ENCODE measurements at places on chromosomes 6 and 20.

GRCh38 chr6:1399085-1399780 is 9.9 kb downstream of the FOXF2 start:
- no peak for DNase-seq

- no peak for DNase-seq
Observed at GRCh38 chr6:107599043-107599442, 109.1 kb downstream of the SOBP start.

GRCh38 chr6:14313248-14313647 is 195.7 kb downstream of the CD83 start:
- no peak for DNase-seq

- no peak for DNase-seq
Observed at GRCh38 chr6:119226089-119226488, 123.5 kb downstream of the MAN1A1 start.

DNA sequence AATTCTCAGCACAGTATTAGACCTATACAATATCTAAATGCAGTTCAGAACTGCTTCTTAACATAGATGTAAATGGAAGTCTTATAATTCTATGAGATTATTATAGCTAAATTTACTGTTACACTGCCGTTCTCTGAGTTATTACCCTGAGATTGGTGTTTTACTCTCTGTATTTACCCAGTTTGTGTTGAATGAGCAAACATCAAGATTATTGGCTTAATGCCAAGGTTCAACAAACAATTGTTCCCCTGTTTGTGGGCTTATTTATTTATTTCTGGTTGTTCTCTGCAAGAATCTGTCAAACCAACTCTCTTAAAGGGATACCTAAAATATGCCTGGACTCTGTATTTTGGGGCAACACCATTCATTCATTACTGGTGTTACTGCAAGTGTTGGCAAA is 5.2 kb upstream of the STMND1 start:
- DNase-seq: no peak

GRCh38 chr6:153564803-153565202 is 433.7 kb upstream of the RGS17 start:
- no peak for DNase-seq

DNA sequence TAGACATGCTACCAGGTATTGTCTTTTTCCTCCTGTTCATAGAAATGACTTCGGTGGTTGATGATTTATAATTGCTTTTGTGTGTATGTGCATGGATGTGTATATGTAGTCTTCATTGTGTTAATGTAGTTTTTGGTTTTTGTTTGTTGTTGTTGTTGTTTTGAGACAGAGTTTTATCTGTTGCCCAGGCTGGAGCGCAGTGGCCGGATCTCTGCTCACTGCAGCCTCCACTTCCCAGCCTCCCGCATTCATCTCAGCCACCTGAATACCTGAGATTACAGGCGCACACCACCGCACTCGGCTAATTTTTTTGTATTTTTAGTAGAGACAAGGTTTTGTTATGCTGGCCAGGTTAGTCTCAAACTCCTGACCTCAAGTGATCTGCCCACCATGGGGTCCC is 75.2 kb downstream of the HFE start:
- DNase-seq: no peak

DNA sequence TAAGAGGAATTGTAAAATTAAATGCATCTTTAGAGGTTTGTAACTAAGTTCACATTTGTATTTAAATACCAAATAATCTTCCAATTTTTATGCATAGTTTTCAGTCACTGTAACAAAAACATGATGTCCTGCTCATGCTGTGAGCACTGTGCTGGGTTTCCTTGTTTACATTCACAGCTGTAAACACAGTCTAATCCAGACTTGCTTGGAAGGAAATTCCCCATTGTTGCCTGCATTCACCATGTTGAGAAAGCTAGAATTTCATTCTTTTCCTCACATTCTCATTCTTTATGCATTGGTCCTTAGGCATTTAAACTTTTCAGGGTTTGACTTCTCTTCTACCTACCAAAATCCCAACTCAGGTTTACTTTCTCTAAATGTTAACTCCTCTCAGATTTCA is 242.0 kb upstream of the TBX18 start:
- no peak for DNase-seq

DNA sequence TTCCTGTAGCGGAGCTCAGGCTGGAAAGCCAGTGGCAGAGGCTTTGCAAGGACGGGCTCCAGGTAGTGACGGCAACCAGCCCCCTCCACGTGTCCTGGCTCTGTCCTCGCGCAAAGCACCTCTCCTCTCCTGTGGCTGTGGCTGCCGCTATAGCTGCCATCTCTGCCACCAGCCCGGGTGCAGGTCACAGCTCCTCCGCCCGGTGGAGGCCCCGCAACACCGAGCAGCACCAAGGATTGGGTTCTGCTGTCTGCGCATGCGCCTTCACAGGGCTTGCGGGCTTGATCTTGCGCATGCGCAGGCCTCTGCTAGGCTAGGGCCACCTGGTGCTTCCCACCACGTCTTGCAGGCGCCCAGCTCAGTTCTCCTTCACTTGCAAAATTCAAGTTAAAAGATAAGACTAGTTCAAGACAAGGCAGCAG is 625.4 kb downstream of the QKI start:
- DNase-seq: peak; percentile 16

GRCh38 chr6:70079241-70079640 is 212.9 kb downstream of the COL19A1 start:
- DNase-seq: no peak

GRCh38 chr6:13638626-13639025 is 23.5 kb downstream of the NOL7 start:
- DNase-seq: no peak

DNA sequence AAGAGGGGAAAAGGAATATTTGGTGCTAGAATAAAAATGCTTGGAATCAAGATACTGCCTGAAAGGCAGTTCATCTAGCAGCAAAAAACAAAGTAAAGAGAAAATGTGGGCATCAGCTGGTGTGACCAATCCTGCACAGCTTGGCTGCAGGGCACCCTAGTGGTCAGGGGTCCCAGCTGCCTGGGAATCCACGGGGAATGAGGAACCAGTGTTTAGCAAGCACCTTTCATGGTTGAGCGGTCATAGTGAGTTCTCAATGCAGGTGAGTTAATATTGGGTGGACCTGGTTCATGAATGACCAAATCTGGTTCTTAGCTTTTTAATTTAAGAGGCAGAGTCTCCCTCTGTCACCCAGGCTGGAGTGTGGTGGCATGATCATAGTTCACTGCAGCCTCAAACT is 53.3 kb downstream of the CAP2 start:
- DNase-seq: no peak

DNA sequence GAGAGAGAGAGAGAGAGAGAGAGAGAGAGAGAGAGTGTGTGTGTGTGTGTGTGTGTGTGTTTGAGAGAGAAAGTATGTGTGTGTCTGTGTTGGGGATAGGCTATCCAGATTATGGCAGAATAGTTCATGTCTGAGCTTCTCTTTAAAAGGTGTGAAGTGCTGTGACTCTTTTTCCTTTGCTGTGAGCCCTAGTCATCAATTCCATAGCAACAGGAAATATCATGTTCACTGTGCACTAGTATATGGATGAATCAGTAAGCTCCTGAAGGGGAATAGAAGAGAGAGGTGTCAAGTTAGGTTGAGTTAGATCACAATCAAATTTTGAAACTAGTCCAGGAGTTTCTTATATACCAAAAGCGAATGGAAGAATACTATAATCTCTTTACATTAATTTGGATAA is 318.7 kb downstream of the RFPL4B start:
- peak; percentile 48 for DNase-seq

DNA sequence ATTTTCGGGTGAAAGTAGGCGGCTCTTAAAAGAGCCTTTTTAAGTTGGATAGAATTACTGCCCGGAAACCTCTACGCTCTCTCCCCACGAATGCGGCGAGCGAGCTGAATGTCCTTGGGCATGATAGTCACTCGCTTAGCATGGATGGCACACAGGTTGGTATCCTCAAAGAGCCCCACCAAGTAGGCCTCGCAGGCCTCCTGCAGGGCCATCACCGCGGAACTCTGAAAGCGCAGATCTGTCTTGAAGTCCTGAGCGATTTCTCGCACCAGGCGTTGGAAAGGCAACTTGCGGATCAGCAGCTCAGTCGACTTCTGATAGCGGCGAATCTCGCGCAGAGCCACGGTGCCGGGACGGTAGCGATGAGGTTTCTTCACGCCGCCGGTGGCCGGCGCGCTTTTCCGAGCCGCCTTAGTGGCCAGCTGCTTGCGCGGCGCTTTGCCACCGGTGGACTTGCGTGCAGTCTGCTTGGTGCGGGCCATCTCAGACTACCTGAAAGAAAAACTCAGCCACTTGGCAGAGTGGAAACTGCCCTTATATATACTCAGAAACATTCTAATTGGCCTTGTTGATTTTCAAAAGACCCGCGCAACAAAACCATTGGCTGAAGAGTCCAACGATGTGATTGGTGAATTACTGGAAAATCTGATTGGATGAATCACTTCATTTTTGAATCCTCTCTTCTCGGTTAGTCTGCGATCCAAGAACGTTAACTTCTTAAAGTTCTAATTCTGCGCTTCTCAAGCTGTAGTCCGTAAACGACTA is 93.9 kb upstream of the BTN3A2 start:
- DNase-seq: peak; percentile 90

DNA sequence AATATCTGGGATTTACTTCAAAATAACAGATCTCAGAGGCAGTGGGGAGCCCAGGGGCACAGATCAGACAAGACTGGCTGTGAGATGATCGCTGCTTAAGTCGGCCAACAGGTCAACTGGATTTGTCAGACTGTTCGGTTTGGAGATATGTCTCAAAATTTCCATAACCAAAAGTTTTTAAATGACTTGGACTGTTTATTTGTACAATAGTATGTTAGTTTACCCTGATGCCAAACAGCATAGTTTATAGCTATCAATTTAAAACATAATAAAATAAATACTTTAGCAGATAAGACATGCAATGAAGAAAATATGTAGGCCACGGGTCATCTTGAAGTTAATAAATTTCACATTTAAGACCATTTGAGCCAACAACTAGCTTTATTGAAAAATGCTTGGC is 126.7 kb downstream of the IRF4 start:
- DNase-seq: no peak

DNA sequence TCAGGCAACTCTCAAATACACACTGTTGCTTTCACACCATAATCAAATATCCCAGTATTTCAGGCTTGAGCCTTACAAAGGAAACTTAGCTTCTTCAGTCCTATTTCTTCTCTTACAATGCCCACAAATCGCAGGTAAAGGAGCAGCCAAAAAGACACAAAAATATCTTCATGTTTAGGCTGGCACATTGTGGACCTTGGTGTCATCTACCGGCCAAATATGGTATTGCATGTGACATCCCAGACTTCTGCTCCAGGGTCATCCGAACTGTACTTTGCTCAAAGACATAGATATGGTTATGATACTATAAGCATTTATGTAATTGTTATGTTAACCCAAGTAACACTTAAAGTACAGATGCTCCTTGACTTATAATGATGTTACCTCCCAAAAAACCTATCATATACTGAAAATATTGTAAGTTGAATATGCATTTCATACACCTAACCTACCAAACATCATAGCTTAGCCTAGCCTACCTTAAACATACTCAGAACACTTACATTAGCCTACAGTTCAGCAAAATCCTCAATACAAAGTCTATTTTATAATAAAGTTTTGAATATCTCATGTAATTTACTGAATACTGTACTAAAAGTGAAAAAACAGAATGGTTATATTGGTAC is 4.6 kb downstream of the OR2H2 start:
- peak; percentile 36 for DNase-seq

GRCh38 chr6:162736961-162737360 is 9.2 kb downstream of the PACRG start:
- no peak for DNase-seq

GRCh38 chr6:24844903-24845302 is 46.2 kb upstream of the ARMH2 start:
- no peak for DNase-seq

DNA sequence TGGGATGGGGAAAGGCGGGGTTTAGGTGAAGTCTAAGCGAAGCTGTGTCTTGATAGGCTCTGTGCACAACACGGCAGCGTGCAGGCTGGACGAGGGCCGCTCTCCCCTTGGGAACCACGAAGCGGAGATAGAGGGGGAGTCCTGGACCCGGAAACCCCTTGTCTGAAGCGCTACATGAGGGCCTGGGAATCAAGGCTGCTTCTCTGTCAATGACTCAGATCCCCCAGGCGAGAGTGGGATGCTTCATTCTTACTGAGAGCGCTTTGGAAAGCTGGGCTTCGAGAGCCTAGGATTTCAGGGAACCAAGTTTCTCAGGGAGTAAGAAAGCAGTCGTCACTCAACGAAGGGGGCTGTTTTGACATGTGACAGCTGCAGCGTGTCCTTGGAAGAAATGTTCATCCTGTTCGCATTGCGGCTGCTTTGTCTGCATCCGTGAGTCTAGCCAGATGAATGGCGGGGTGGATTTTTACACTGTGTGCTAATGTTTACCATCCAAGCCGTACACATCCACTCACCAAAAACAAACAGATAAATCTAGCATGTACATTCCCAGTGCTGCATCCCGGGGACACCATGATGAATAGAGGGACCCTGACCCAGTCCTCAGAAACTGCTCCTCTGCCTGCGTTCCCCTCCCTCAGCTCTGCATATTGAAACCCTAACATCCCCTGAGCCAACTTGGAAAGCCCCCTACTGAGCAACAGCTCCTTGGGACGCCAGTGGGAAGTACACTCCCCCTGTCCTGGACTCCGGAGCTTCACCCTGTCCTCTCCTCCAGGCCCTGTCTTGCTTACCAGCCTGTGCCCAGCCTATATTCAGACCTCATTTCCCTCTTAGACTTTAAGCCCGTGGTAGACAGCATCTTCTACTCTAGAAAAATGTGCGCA is 24.5 kb upstream of the RTF2 start:
- DNase-seq: no peak

GRCh38 chr6:156775717-156776116 is 1.5 kb upstream of the ARID1B start:
- DNase-seq: no peak

- DNase-seq: no peak
Observed at GRCh38 chr20:41854765-41855164, 236.6 kb upstream of the CHD6 start.

- no peak for DNase-seq
Observed at GRCh38 chr20:53776858-53777257, 183.2 kb upstream of the ZNF217 start.

DNA sequence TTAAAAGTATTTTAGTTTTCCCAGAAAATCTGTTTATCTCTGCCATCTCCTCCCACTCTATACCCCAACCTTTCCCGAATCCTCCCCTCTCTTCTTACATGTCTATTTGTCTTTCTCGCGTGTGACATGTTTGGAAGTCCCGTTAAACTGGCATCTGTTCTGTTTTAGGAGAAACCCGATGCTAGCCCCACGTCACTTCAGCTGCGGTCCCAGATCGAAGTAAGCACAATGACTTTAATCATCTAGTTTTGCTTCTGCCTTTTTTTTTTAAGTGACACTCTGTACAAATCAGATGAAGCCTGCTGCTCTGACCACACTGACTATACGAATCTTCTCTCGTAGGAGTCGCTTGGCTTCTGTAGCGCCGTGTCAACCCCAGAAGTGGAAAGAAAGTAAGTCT is 97.4 kb downstream of the SASH1 start:
- DNase-seq: no peak

Data from kidney capillary endothelial cell (primary cell).